ENCODE measurements at places on chromosomes 6 and 20.

DNA sequence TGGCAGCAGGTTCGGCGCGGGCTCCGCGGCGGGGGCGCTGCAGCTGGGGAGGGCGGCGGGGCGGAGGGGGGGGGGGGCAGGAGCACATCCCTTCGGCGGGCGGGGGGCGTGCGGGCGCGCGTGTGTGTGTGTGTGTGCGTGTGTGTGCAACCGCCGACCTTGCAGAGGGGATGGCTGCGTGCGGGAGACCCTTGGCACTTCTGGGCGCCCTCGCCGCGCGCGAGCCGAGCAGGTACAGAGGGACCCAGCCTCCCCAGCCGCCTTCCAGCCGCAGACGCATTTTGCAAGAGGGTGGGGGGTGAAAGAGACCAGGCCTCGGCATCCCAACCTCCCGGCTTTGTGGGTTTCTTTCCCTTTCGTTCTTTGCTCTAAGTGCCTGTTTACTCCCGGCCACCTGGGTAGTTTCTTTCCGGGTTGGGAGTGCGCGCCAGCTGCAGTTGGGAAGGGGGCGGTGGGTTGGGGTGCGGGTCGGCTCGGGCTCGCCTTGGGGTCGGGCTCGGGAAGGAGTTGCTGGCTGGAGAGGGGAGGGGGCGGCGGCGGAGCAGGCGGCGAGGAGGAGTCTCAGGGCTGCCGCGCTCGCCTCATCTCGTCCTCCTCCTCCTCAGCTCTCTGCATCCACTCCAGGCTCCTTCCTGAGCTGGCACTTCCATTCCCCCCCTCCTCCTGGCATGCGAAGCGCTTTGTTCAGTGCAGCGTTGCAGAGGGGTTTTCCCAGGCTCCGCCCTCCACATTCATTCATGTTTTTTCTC is 620 bp downstream of the HIVEP1 start:
- DNase-seq = peak; percentile 86

DNA sequence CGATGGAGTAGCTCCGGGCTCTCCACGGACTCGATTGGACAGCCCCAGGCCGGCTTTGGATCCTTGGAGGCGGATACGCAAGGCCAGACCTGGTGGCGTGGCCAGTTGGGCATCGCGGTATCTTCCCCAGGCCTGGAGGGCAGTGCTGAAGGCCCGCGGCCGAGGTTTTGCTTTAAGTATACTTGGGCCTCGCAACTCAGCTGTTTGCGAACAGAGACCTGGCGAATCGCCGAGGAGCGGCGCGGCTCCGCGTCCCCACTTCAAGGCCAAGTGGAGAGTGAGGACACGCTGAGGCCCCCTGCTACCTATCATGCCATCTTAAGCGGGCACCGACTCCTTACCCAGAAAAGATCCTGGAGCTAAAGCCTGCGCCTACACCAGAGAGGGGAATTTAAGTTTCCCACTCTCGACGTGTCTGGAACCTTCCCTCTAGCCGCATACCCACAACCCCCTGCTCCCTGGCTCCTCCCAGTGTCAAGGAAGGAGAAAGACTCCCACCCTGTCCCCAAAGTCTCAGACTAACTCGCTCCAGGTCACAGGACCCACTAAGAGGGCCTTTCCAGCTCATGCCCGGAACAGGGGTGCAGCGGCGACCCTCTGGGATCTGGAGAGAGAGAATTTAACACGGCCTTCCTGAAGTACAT is 4.1 kb downstream of the LINC00237 start:
- no peak for DNase-seq

DNA sequence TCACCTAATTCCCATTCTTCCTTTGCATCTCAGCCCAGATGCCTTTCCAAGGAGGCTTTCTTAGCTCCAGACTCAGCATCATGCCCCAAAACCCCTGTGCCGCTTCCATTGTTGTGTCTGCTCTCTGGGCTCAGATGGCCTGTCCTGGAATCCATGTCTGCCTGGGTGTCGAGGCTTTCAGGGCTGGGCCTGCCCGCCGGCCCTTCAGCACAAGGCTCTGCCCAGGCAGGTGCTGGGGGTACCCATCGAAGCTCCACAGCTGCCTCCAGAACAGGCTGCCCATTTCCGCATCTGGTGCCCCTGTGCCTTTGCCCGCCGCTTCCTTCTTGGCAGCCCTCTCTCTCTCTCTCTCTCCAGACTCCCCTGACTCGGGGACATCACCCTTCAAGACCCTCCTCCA is 1.2 kb downstream of the CPXM1 start:
- no peak for DNase-seq

DNA sequence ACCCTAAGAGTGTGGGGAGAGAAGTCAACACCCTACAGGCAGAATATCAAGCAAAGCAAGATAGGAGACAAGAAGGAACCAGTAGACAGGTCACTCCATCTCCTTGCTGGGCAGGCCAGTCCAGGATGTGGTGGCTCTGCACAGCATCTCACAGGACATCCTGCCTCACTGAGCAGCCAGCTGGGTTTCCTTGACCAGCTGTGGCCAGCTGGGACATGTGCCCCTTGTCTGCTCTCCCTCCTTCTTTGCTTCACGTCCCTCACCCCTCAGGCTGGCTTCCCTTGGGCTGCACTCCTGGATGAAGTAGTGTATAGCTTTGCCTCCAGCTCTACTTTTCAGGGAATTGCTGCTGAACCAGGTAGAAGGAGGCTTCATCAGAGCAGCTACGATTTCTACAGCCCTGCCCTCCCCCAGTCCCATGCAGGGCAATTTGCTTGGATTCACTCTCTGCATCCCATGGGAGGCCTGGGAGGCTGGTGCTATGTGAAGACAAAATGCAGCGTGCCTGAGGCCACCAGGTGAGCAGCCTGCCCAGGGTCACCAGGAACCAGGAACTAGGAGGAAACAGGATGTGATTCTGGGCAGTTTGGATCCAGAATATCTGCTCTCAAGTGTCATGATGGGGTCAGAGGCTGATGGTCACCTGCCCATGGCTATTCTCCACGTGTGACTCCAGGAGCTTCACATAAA is 110.0 kb upstream of the PMEPA1 start:
- DNase-seq = no peak

- DNase-seq = no peak
Measured at GRCh38 chr6:56372406-56372995, 125.1 kb upstream of the COL21A1 start.

DNA sequence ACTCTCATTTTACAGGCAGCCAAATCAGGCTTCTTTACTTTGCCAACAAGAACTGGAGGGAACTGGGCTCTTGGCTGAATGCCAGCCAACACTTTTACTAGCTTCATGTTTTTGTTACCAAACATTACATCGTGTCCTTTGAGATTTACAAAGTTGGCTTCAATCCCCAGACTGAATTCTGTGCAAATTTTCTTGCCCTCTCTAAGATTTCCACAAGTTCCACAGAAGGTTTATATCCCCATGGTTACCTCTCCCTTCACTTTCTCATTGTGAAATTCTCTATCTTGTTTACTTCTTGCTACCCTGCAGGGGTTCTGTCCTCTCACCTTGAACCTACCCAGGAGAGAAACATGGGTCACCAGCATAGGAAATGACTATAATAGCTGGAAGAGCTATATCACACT is 37.6 kb upstream of the PLCB1 start:
- no peak for DNase-seq

DNA sequence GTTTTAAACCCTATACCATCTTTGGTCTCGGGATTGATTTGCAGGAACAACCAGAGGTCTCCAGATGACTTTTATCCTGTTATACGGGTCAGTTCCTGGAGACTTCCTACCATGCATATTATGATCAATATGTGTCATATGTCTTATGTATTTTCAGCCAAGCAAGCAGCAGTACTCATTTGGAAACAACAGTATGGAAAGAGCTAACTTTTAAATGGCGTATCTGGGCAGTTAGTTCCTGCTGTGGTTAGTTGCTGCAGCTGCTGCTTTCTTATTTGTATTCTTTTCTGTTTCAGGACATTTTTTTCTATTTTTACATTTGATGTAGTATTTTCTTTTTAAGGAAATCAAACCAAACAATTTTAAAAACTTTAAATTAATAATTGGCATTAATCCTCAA is 207.5 kb downstream of the MANEA start:
- DNase-seq = no peak

DNA sequence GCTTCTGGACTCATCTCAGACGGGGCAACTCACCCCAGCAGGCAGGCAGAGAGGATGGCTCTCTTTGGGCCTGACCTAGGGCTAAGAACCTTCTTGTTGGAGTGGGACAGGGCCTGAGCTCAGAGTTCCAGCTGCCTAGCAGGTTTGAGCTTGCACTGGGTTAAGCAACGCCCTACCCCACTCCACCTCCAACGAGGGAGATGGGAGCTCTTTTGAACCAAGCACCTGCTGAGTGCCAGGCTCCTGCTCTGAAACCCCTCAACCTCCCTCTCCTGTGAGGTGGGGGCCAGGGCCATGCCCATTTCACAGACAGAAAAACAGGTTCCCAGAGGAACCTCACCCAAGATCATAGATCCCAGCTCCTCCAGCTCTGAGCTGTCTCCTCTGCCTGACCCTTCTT is 54.3 kb downstream of the SNAI1 start:
- no peak for DNase-seq

GRCh38 chr6:32895006-32895345 is 41.0 kb downstream of the PSMB9 start:
- no peak for DNase-seq

DNA sequence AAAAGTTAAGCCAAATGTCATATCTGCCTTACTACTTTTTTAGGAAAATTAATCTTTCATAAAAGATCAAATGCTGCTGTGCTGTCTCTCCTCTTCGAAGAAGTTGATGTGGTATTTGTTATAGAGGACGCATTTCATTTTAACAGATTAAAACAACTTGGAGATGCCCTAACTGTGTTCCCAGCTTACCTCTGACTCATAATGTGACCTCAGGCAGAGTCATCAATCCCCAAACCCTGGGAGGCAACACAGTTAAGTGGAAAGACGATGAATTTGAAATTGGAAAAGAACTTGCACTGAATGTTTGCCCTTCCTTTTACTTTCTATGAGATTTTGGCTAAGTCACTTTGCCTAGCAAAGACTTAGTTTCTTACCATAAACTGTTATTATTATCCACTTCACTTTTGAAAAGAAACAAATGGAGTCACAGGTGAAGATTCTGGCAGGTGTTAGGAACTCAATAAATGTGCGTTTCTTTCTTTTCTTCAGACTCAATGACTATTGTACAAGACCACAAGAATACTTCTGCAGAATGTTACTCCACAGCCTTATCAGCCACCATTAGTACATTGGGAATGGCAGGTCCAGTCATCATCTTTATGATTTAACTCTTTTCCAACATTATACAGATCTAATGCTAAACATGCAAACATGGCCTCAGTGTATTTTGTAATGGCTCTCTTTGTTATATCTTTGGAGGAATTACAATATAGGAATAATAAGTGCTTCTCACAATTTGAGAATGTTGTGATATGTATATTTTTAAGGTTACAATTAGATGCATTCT is 102.6 kb downstream of the COL21A1 start:
- DNase-seq = no peak

DNA sequence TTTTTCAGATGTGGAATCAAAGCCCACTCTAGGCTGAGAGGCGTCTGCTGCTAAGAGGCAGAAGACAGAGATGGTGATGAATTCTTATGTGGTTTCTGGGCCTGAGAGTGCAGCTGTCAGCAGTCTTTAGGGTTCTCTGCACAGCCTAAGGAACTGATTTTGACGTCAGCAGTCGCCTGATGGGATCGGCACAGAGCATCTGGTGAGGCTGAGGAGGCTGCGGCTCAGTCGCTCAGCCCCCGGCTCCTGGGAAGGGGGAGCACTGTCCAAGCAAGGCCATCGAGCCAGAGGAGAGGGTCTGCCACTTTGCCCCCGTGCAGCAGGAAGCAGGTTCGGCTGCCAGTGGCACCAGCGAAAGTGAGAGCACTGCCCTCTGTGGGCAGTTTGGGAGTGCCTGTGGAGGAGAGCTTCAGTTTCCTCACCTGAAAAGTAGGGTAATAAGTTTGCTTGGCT is 92.5 kb downstream of the TCP11 start:
- peak; percentile 54 for DNase-seq

DNA sequence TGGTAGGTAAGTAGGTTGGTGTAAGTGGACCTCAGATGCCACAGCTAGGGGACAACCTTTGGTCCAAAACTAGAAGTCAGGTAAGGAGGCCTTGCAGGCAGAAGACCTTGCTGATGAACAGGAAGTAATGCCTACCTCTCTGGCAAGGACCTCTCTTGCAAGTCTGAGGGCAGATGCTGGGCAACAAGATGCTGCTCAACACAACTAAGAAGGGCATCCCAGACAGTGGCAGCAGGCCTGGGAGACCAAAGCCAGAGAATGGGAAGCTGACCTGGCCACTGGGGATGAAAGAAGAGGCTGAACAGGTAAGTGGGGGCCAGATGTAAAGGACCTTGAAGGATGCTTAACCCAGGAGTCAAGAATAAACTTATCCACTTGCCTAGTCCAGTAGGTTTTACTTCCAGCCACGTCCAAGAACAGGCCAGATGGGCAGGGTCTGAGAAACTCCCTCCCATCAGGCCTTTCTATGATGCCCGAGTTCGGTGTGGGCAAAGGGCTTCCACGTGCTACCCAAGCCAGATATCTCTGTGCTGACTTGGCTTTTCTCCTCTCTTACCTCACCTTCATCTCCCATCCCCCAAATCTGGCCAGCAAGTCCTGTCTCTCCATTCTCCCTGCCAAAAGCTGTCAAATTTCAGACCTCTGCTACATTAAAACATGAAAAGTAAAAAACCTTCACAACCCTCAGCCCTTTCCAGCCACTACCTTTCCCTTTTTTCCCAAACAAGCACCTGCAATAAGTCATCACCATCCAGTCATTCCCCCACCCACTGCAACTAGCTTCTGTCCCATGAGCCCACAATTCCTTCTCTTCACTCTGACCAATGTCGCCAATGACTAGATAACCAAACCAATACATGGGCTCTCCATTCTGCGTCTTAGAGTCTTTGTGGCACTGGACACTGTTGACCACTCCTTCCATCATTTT is 11.5 kb upstream of the PLCG1 start:
- DNase-seq = no peak

All from hematopoietic multipotent progenitor cell (in vitro differentiated cells).